DMS 273 treated with DMSO at 0.1 percent for 48 hours (cell line): ENCODE measurements at places on chromosomes 7 and 10.

GRCh38 chr10:22022257-22023032 lies 18.9 kb upstream of the DNAJC1 start:
- DNase-seq: peak; percentile 78

GRCh38 chr7:15854841-15855524 lies 168.5 kb upstream of the MEOX2 start:
- no peak for DNase-seq

DNA sequence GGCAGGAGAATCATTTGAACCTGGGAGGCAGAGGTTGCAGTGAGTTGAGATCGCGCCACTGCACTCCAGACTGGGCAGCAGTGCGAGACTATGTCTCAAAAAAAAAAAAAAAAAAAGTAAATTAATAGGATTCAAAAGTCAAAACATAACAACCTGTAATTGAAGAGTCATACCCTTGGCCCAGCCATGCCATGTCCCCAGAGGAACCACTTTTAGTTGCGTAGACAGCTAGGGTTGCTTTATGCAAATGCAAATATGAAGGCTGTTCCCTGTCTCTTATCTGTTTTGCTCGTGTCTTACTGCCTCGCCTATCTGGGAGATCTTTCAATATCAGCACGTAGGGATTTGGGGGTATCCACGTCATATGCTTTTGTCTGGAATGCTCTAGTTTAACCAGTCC lies 73.1 kb downstream of the PRKAG2 start:
- DNase-seq: no peak

DNA sequence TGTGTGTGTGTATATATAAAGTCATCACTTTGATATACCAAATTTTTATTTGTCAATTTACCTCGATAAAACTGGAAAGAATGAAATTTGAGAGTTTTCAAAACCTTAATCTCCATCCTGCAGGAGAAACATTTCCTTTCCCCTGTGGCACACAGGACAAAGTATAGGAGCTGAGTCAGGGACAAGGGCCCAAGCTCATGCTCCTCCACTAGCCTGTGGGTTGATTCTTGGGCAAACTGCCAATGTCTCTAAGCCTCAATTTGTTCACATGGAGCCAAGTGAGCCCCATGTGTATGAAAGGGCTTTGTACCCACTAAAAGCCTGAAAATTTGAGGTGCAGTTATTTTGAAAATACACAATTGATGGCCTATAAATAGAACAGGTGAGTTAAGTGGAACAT lies 60.3 kb upstream of the IL6 start:
- no peak for DNase-seq

DNA sequence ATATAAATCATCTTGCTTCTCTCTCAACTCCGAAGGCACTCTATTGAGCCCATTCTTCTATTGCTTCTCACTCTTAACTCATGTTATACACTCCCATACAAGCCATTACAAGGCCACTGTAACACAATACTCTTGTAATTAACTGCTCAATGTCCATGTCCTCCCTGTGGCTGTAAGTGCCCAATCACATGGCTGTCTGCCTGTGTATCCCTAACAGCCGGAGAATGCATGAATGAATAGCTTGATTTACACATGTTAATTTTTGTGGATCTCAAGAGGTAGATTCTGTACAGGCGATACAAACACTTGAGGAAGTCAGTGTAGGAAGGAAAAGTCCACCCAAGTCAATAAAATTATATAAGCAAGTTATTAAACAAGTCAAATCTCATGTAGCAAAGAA lies 215.6 kb downstream of the DOCK4 start:
- no peak for DNase-seq

GRCh38 chr7:148590471-148590870 lies at the start of gene C7orf33:
Gene C7orf33, plus strand, starts transcription at chr7:148590766. Its CDS starts 160 bp downstream, at chr7:148590926.
- peak; percentile 37 for DNase-seq

DNA sequence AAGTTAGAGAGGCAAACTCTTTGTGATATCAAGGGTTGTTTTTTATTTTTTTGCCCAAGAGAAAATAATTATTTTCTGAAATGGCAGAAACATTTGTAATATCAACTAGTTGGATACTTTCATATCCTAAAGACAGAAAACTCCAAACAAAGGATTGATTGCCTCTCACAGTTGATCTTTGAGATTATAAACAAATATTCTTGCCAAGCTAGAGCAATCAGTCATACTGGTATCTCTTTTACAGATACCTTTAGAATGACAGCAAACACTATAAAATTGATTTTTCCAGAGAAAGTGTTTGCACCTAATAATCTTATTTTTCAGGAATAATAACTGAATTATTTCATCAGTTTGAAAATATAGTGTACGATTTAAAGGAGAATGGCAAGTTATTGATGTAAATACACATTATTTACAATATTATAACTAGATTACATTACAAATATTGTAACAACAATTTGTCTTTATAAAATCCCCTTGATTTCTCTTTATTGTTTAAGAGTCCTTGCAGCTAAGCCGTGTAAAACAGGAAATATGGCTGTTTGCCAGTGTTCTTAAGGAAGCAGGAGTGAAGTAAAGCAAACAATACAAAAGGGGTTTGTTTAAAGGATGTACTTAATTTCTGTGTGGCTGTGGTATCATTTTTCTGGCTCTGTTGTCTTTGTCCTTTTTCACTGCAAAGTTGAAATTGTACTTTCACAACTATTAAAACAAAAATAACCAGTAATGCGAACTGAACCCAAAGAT lies 58.4 kb downstream of the MAPK8 start:
- DNase-seq: no peak

DNA sequence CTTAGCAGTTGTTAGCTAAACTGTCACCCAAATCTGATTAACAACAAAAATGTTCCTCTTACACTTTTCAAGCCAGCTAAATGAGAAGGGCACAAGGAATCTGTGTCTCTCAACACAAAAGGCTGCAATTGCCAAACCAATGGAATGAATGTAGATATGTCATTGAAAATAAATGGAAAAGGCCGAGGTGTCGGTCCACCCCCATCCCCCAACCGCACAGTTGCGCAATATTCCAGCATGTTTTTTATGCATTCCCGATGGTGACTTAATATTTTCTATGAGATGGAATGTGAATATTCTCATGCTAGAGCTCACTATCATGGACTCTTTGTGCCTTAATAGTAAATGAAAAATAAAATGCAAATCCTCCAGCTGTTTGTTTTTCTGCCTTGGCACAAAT lies 181.6 kb upstream of the LRGUK start:
- no peak for DNase-seq

GRCh38 chr10:13938950-13939349 lies 352.2 kb downstream of the PRPF18 start:
- DNase-seq: no peak
